ENCODE measurements at places on chromosomes 12 and 14.

GRCh38 chr14:81178063-81178462 is 42.7 kb downstream of the GTF2A1 start:
- DNase-seq, result no peak

GRCh38 chr12:119153477-119154434 is 25.0 kb upstream of the HSPB8 start:
- no peak for DNase-seq

DNA sequence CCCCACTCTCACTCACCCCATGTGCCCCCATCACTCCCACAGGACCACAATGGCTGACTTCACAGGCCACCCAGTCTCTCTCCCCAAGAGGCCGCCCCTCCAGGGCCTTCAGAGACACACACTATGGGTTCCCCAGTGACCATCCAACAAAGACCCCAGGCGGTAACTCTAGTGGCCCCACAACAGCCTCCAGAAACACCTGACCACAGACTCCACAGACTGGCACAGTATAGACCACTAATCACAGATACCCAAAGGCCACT is 3.0 kb downstream of the ZNF605 start:
- no peak for DNase-seq

GRCh38 chr12:96044017-96044942 is 8.9 kb upstream of the LTA4H start:
- no peak for DNase-seq

GRCh38 chr12:2324387-2324786 is 271.6 kb downstream of the CACNA1C start:
- DNase-seq, result no peak

DNA sequence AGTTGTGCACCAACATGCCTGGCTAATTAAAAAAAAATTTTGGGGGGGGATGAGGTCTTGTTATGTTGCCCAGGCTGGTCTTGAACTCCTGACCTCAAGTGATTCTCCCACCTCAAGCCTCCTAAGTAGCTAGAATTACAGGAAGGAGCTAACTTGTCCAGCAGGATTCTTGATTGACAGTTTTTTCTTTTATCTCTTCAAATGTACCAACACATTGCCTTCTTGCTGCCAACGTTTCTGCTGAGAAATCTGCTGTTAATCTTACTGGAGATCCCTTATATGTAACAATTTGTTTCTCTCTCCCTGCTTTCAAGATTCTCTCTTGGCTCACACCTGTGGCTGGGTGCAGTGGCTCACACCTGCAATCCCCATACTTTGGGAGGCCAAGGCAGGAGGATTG is 22.4 kb upstream of the MARK3 start:
- DNase-seq, result no peak

DNA sequence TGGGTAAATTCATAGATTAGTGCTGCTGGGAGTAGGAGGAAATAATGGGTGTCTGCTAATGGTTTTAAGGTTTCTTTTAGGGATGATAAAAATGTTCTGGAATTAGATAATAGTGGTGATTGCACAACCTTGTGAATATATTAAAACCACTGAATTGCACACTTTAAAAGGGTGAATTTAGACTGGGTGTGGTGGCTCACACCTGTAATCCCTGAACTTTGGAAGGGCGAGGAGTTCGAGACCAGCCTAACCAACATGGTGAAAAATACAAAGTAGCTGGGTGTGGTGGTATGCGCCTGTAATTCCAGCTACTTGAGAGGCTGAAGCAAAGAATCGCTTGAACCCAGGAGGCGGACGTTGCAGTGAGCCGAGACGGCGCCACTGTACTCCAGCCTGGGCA is 1.3 kb downstream of the RAD52 start:
- DNase-seq, result no peak

- no peak for DNase-seq
Observed at GRCh38 chr12:109905301-109905700, 5.2 kb downstream of the TCHP start.

DNA sequence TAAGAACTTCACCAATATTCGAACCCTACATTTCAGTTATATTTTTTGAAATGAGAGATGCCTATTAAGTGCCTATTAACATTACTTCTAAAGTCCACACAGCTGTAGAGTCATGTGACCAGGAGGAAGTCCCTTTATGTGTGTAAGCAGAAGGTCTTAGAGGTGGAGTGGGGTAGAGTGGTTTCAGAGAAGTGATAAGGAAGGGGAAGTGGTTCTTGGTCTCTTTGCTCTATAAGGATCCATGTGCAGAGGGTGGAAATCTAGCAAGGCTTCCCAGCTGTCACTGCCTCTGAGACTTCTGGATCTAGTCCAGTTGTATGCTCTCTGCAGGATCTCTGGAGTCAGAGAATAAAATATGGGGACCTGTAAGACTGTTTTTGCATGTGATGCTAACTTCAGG is 673.9 kb downstream of the FLRT2 start:
- no peak for DNase-seq

Data from stimulated activated CD4-positive, alpha-beta T cell treated with anti-CD3 and anti-CD28 coated beads, Interleukin-1b, Interleukin-23, amount 100 ng/mL, for 1 hour (primary cell).